ENCODE measurements at places on chromosomes 6 and 20.

DNA sequence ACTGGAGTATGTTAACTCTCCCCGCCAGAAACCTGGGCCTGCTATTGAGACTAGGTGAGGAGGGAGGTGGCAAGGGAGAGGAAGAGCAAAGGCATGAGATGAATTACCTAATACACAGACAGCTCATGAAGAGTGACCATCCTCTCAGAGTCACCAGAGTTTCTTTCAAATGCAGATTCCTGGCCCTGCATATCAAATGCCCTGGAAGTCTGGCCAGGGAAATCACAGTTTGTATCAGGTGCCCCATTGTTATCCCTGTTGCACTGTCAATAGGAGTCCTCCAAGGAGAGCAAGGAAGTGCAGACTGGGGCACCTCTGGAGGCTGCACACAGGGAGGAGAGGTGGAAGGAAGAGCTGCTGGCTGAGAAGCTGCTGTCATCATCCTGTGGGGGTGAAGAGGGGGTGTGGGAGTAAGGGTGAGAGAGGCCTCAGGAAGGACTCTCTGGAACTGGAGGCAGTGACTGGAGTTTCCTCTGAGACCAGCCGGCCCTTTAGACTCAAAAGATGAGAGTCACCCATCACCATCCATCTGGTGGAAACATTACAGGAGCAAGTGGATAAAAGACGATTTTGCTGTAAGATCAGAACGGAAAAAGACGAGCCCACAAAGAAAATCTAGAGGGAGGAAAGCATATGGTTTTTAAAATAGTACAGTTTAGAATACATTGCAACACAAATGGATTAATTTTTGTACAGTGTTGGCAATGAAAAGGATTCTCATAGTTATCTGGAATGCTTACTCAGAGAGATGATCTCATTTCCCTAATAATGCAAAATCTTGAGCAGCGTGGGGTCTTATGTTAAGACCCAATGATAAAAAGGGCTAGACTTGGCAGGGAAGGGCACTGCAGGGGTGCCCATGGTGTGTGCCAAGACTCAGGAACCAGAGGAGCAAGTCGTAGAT lies 268.1 kb downstream of the UST start:
- no peak for DNase-seq

GRCh38 chr6:33604941-33605854 lies 15.9 kb upstream of the ITPR3 start:
- DNase-seq, result no peak

DNA sequence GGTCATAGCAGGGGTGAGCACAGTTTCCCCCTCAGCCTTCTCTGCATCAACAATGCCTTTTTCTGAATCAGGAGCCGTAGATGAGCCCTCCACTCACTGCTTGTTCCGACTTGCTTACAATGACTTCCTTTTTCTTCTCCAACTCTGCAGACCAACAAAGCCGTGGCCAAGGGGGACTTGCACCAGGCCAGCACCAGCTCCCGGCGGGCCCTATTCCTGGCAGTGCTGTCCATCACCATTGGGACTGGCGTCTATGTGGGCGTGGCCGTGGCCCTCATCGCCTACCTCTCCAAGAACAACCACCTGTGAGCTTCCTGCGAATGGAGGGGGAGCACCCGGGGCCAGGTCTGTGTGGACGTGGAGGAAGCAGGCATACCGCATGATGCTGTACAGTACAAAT lies 195.8 kb downstream of the SYNDIG1 start:
- no peak for DNase-seq

DNA sequence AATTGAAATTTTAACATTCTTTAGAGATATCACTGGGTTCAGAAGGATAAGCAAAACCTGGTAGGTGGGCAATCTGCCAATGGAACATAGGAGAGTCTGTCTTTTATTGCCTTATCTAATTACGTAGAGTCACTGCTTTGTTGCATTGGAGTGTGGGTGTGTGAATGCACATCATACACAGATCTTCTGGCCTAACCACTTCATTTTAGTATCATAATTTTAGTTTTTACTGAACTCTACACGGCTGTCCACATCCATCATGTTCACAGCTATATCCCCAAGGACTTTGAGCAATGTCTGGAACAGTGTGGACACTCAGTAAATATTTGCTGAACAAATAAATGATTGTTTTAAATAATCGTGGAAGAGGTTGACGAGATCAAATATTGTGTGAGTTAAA lies 104.6 kb upstream of the AKIRIN2 start:
- no peak for DNase-seq

DNA sequence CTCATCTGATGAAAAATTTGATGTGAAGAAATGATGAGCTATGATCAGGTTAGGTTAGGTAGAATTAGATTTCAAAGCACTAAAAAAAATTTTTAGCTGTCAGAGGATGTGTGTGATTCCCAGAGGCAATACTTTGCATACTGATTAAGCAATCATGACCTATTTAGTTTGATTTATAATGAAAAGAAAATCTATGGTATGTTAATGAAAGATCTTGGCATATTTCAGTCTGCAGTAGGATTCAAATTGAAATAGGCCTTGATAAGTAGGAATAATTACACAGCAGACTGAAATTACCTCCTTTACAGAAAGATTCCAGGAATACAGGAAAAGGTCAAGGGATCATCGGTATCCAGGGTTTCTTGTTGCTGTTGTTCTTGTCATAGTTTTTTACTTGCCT lies 69.3 kb downstream of the HDDC2 start:
- DNase-seq, result no peak

DNA sequence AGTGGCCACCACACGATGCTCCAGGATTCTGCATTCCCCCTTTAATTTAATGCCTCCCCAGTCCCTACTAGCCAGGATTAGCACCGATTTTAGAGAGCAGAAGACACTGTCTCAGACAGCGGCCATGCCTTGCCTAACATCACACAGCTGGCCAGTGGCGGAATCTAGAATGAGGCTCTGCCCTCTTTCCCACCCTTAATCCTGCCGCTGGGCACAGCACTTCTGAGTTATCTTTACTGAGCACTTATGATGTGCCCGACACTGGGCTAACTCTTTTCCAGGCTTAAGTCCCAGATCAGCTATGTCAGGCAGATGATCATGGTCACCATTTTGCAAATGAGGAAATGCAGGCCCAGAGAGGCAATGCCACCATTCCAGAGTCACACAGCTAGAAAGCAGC lies 5.6 kb upstream of the BPIFA2 start:
- DNase-seq, result no peak

DNA sequence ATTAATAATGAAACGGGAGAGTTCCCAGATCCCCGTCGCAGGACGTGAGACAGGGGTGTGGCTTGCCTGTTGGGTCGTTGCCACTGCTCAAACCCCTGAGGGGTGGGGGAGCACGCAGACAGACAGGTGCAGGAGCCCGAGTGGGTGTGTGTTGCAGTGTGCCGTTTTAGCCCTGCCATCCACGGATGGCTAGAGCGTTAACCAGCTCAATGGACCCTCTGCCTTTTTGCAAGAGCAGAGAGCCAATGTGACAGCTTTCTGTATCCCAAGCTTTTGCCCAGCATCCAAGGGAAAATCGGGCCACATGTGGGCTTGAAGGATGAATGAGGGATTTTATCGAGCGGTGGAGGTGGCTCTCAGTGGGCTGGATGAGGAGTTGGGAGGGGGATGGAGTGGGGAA lies 237.9 kb downstream of the TSHZ2 start:
- no peak for DNase-seq

DNA sequence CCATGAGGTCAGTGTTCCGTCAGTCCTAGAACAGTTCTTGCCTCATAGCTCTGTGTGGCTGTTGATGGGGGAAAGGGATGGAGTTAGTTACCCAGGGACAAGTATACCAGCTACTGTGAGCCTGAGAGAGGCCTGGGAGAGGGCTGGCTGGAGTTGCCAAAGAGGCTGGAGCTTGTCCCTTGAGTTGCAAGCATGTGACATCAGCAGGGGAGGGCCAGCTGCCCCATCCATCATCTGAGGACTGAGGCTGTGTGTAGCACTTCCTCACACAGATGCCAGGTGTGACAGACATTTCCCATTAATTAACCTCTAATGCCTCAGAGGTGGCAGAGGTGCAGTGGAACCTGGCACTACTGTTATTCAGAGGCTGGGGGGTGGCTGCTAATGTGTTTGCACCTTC lies 131.6 kb downstream of the PHACTR3 start:
- DNase-seq, result no peak

DNA sequence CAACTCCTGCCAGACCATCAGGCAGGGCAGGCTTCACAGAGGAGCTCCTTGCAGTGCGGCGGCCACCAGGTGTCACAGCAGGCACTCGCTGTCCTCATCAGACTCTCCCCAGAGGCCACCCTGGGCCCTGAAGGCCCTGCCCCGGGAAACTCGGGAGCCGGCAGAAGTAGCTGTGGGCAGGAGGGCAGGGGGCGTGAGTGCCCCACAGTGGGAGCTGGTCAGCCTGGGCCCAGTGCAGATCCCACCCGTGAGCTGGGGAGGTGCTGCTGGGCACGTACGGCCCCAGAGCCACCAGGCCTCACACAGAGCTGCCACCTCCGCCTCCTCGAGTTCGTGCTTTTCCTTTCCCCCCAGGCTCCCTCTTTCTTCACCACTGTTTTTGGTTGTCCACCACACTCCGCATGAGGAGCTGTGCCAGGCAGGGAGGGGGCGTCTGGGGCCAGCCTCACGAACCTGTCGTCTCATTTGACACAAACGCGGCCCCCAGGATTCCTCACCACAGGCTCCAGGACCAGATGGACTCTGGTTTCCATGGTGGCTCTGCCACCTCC lies 33.8 kb downstream of the FRMD1 start:
- no peak for DNase-seq

DNA sequence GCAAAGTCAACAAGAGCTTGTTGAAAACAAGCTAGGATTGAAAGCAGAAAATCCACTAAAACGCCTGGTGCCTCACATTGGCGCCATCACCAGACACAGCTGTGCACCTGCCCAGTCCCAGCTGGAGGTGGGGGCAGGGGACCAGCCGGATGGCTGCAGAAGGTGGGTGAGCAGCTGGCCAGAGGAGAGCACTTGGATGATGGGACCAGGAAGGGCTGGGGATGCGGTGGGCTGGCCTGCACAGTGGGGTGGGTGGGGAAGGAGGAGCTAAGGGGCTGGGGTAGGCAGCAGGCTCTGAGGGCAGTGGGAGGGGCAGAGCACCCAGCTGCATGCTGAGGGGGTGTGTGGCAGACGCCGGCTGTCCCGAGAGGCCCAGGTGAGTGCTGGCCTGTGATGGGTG lies 7.1 kb downstream of the CABLES2 start:
- DNase-seq, result no peak

- DNase-seq, result no peak
These were observed 5.0 kb downstream of the EYA2 start for GRCh38 chr20:46899621-46900020.

- DNase-seq, result no peak
These were observed 380.3 kb upstream of the JARID2 start for GRCh38 chr6:14865531-14866100.

- DNase-seq, result no peak
These were observed 26.7 kb upstream of the MYLIP start for GRCh38 chr6:16102208-16102607.

- DNase-seq, result no peak
These were observed 157.8 kb upstream of the TSHZ2 start for GRCh38 chr20:52814371-52814770.

GRCh38 chr6:38845931-38846330 lies 130.8 kb downstream of the DNAH8 start:
- no peak for DNase-seq

- DNase-seq, result no peak
These were observed 126.8 kb upstream of the TNFAIP3 start for GRCh38 chr6:137740091-137740755.

GRCh38 chr6:165817148-165817547 lies 154.1 kb upstream of the PDE10A start:
- DNase-seq, result no peak

DNA sequence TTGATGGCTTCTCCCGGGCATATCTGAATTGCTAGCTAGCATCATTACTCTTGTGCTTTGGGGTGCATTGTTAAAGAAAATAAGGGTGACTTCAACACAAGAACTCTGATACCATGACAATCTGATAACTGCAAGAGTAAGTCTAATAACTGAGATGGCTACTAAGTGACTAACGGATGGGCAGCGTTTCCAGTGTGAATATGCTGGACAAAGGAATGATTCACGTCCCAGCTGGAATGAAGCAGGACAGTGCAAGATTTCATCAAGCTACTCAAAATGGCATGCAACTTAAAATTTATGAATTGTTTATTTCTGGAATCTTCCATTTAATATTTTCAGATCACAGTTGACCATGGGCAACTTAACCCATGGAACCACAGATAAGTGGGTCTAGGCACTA lies 31.7 kb downstream of the MOXD1 start:
- no peak for DNase-seq

DNA sequence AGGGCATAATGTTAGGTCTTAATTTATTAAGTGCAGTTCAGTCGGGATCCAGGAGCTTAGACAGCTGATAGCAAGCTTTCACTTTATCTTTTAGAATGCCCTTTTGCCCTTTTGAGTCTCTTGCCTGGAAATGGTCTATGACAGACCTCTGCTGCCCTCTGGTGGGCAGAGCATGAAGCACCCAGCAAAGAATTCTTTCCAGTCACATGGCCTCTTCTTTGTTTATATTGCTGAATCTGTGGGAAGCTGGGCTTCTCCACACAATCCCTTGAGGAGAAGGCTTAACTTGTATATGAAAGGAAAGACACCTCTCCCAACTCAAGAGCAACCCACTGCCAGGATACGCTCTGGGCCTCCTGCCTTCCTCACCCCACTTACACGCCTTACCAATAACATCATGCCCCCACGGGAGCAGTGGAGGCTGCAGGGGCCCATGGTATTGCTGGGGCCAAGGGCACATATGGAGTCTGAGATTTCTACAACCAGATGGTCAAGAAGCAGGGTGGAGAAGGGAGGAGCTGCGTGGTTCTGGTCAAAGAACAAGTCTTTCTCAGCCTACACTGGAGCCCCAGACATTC lies 20.4 kb downstream of the WFDC3 start:
- DNase-seq, result peak; percentile 46

- no peak for DNase-seq
These were observed 15.4 kb upstream of the FAM110A start for GRCh38 chr20:818001-818664.

DNA sequence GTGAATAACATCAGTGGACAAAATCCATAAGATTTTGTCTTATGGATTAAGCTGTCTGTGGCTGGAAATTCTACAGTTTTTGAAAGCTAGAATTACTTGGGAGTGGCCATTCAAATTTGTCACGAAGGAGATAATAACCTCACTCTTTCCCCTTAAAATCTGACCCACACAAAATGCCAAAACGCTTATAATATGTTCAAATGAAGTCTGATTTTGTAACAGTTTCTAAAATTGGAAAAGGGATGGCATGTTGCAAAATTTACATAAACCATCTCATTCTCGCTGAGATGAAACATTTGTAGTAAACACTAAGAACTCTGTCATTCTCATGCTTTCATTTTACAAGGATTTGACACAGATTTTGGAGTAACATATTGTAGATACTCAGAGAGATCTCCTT lies 112.7 kb downstream of the GJA1 start:
- DNase-seq, result no peak
